ENCODE measurements at places on chromosomes 3 and 15. TPM values are rescaled to one million over a fixed set of nuclear protein-coding genes. Genes with fewer than 3 reads are reported as not detected.

Gene PRICKLE2
- 37.2 TPM for total RNA-seq

Gene AP3B2
- total RNA-seq = 3.8 TPM

Gene C3orf20
- total RNA-seq = 0.14 TPM

Gene SPSB4
- total RNA-seq = 1.2 TPM

Gene COL6A5
- total RNA-seq = 6.3 TPM

Gene ZDHHC3
- 125 TPM for total RNA-seq

GRCh38 chr3:122875547-122876127, 80.8 kb downstream of the SLC49A4 start:
- DNase-seq = no peak

GRCh38 chr3:4850211-4850927, 128.9 kb upstream of the BHLHE40 start:
- DNase-seq = no peak

DNA sequence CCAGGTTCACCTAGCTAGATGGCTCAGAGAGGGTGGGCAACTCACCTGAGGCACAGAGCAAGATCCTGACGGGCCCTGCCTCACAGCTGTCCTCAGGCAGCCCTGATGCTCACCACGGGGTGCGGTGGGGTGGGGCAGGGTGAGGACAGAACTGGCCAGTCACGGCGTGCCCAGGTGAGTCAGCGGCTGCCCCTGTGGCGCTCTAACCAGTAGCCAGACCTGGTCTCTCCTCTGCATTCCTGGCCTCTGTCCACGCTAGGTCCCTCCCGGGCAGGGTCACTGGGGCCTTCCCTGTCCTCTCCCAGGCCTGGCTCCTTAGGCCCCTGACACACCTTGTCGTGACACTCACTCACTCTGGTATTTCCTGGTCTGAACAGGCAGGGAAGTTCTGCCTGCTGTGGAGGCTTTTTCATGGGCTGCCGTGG, 901 bp downstream of the ALS2CL start:
- DNase-seq = peak; percentile 94

DNA sequence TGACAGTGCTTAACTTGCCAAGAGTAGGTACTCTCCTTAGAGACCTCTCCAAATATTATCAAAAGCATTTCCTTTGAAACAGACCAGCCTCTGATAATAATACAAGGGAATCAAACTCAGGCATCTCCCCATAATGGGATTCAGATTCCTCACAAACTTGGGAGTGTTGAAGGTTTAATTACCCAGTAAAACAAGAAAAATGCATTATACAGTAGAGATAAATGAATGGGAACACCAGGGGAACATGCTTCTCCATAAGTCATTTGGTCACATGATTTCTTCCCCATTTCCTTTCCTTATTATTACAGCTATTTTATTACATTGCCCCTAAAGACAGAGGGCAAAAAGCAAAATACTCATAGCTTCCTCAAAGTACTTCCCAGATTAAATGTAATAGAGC, 325.0 kb upstream of the CDIN1 start:
- no peak for DNase-seq

GRCh38 chr3:101898752-101899169, 49.4 kb downstream of the NFKBIZ start:
- no peak for DNase-seq

DNA sequence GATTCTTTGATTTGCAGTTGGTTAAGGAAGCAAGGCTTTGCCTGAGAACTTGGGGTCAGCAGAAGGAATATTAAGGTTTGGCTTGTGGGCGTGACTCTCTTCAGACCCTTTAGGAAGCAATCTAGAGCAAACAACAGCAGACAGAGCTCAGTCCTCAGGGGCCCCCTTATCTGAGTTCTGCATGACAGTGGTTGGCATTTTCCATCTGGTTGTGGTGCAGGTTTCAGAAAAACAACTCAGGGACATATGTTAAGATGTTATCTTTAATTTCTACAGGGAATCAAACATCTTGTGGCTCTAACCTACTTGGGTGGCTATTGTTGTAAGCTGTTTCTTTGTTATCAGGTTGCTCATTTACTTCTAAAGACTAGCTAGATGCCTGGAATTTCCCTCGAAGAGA, 141.4 kb downstream of the VPS8 start:
- no peak for DNase-seq

DNA sequence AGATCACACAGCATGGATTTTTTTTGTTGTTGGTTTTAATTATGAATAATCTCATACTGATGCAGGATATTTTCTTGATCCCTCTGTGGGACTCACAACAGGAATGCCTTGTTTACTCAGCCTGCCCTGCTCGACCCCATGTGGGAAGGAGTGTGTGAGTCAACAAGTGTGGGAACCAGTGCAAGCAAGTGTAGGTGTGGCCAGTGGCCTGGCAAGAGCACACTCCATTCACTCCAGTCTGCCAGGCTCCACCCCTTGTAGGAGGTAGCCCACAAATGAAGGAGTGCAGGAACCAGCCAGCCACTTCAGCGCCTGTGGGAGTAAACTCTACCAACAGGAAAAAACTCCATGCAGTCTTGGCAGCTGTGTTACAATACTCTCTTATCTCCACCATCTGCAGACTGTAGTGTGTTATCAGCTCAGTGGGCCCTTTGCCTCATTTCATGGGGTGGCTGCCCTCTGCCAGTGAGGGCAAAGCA, 393.6 kb downstream of the OTOL1 start:
- DNase-seq = peak; percentile 78

- DNase-seq = no peak
These were observed 155.0 kb upstream of the HES1 start for GRCh38 chr3:193980905-193981304.

DNA sequence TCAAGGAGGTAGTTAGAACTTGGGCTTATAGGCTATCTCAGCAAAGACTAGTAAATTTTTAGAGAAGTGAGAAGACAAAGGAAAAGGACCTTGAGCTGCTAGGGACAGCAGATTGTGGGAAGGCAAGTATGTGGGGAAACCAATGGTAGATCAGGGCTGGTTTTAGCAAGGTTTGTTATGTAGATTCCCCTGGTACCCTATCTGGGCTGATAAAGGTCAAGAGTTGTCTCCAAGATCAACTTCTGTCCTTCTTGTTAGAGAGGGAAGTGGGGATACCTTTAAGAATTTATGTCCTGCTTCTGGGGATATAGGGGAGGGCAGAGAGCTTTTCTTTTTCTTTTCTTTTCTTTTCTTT, 28.9 kb downstream of the KAT2B start:
- DNase-seq = no peak

DNA sequence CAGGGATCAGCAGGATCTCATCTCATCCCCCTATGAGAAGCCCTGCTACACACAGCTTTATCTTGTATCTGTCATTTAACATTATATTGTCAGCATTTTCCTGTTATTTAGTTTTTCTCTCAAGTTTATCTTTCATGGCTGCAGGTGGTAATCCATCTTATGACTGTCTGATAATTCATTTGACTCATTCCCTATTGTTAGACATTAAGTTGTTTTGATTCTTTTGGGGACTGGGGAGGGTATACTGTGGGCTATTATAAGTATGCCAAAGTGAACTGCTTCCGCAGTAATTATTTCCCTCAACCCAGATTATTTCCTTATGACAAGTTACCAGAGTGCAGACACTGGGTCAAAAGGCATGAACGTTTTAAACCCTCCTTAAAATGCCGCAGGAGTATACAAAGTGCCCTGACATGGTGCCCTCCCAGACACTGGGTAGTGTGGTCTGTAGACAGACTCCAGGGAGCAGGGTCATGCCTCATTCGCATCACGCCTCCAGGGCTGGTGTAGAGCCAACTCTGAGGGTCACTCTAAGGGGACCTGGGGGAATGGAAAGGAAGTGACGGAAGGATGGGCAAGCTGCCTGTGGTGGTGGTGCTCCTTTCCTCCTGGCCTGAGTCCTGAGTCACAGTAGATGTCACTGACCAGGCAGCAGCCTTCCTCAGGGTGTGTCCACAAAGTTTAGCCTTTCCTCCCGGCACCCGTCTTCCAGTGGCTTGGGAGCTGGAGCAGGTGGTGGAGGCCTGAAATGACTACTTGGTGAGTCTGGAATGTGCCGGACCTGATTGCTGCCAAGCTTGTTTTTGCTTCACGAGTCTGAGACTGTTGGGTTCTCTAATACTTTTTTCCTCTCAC, 11.6 kb downstream of the GPR160 start:
- DNase-seq = no peak

- no peak for DNase-seq
These were observed 33.8 kb downstream of the RYR3 start for GRCh38 chr15:33344530-33344929.

- no peak for DNase-seq
These were observed 1.9 kb downstream of the SETD5 start for GRCh38 chr3:9399337-9399703.

DNA sequence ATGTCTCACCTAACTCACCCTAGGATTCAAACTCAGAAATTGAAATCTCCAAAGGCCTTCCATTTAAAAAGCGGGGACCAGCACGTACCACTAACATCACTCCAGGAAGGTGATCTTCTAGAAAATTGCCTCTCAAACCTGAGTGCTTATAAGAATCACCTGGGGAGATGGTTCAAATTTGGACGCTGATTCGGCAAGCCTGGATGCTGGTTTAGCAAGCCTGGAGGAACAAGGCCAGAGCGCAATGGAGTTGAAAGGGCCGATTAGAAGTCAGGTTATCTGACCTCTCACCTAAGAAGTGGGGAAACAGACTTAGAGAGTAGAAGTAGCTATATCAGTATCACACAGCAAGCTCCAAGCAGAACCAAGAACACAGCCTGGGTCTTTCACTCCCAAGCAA, 68.2 kb downstream of the SSUH2 start:
- DNase-seq = no peak

GRCh38 chr3:5126586-5126985, 4.5 kb downstream of the ARL8B start:
- no peak for DNase-seq

- no peak for DNase-seq
These were observed 212.2 kb downstream of the FOXP1 start for GRCh38 chr3:71371282-71371681.

DNA sequence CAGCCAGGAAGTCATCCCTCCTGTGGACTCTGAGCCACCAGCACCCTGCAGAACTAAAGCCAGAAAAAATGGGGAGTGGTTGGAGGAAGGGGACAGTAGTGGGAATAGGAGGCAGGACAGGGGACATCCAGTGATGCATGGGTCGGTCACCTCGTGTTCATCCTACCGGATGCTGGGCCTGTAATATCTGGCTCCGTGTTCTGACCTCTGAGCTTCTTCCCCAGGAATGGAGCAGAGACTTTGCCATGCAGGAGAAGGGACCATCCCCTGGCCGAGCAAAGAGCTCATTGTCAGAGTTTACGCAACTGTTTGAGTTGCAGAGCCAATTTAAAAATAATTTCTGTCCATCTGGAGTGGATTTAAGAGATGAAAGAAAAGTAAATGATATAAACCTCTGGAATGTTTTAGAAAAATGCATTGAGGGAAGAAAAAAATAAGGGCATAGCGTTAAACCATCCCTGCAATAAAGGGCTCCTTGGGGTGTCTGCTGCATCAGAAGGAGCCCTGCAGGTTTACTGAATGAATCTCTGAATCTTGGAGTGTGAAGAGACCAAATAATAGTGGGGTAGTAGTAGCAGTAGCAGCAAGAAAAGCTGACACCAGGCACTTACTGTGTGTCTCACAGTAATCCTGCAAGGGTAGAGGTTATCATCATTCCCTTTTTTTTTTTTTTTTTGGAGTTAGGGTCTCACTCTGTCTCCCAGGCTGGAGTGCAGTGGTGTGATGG, 70.9 kb downstream of the AAGAB start:
- DNase-seq = no peak

DNA sequence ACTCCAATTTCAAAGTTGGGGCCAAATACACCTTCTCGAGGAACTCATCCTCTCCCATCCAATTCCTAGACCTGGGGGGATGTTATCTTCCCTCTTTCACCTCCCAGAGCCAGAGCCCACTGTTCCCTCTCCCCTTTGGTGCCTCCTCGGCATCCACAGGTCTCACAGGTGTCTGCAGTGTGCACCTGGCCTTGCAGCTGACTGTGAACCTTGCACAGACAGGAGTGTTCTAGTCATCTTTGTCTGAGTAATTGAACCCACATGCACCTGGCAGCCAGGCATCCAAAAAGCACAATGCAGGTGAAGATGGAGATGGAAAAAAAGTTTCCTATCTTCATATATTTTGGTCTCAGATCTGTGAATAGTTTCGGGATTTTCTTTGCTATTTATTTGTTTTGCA, 30.8 kb downstream of the PCOLCE2 start:
- no peak for DNase-seq

DNA sequence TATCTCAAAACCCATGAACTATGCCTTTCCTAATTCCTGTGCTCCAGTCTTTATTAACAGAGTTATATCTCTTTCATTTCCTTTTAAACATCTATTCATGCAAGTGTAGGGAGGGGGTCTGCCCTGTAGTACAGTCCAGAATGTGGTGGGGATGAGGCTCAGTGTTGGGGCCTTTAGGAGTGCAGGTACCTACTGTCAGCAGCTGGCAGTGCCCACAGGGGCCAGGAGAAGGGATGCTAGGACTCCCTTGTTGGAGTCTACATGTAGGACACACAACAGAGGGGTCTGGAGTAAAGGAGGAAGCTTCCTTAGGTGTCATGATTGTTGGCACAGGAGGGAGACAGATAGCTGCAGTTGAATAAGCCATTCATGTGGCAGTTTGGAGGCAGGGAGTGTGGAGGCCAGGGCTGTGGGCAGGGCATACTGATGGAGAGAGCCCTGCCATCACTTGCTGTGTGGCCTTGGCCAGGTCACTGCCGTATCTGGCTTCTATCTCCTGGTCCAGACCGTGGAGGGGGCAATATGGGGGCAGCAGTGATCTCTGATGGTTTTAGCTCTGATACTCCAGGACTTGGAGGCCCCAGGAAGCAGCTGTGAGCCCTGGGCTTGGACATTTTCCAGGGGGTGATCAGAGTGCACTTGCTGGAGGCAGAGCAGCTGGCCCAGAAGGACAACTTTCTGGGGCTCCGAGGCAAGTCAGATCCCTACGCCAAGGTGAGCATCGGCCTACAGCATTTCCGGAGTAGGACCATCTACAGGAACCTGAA, 29.5 kb downstream of the ESYT3 start:
- DNase-seq = peak; percentile 42

DNA sequence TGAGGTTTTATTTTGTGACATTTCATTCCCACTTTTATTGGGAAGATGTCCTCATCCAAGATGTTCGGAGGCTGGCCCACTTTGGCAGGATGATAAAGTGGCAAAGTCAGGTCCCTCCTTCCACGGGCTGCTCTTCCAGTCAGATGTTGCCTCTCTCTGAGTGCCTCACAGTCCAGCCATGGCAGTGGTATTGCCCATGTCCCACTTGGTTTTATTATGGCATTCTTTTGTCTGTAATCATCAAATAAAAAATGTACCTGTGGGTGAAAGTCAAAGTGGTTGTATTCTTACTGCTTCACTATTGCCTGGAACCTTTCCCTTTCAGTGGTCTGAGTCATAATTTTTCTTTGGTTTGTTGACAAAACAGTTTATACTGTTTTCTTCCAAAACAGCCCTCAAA, 20.2 kb downstream of the ARNT2 start:
- DNase-seq = no peak

GRCh38 chr3:88921986-88922385, 185.4 kb upstream of the EPHA3 start:
- DNase-seq = no peak

- DNase-seq = no peak
These were observed 565.9 kb upstream of the CCDC54 start for GRCh38 chr3:106811376-106811775.

DNA sequence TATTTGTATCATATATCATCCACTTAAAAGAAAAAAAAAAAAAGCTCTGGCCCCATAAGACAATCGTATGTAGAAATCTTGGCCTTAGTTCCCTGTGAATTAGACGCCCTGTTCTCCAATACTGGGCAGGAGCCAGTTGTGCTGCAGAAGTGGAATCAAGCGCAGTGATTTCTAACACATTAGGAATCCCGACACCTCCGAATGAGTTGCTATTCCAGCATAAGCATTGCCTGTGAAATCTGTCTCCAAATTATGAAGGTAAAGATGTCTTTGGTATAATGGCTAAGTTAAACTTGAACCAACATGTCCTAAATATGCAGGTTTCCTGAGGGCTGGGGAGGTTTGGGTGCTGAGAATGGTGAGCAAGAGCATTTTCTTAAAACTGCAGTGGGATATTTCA, 199.4 kb upstream of the ARRDC4 start:
- DNase-seq = no peak

Measured in upper lobe of right lung (tissue), 1 donor.